Myocyte (in vitro differentiated cells): ENCODE measurements at places on chromosomes 2 and 18. TPM values are rescaled to one million over a fixed set of nuclear protein-coding genes. Genes with fewer than 3 reads are reported as not detected.

Gene UBE2F
- total RNA-seq: 69.4 and 135 TPM in 2 replicates

Gene LYPD6B
- 0.94 and 1.7 TPM in 2 replicates for total RNA-seq

Gene CRYBA2
- total RNA-seq: not detected in 2 replicates

Gene SGO2
- total RNA-seq: 3.1 and 7.9 TPM in 2 replicates

Gene PTGR3
- total RNA-seq: 11.7 and 11.9 TPM in 2 replicates

Gene ERFE
- 8.5 and 10.1 TPM in 2 replicates for total RNA-seq

Gene TDRD15
- not detected in 2 replicates for total RNA-seq

Gene ALKAL2
- not detected in 2 replicates for total RNA-seq
